ENCODE measurements at places on chromosomes 3 and 15. TPM values are rescaled to one million over a fixed set of nuclear protein-coding genes. Genes with fewer than 3 reads are reported as not detected.

The MCF2L2 gene
- total RNA-seq: 3.4 TPM

The SLC28A1 gene
- not detected for total RNA-seq

The SLC22A14 gene
- total RNA-seq: not detected

The PRTG gene
- 3.3 TPM for total RNA-seq

The MAN2C1 gene
- total RNA-seq: 60.9 TPM

The SLC27A2 gene
- total RNA-seq: not detected

The ARL14 gene
- total RNA-seq: 0.68 TPM

The ATOSA gene
- total RNA-seq: 2.1 TPM

The SRPRB gene
- 120 TPM for total RNA-seq

The SCG5 gene
- 36.1 TPM for total RNA-seq

The PHC3 gene
- total RNA-seq: 21.2 TPM

The NSMCE3 gene
- 8.5 TPM for total RNA-seq

The KLF15 gene
- total RNA-seq: 0.20 TPM

The CPNE4 gene
- not detected for total RNA-seq

Data from HT1080 (cell line).